ENCODE measurements at places on chromosomes 1 and 21. TPM values are rescaled to one million over a fixed set of nuclear protein-coding genes. Genes with fewer than 3 reads are reported as not detected.

Gene SNRPE
- 239 TPM for total RNA-seq

DNA sequence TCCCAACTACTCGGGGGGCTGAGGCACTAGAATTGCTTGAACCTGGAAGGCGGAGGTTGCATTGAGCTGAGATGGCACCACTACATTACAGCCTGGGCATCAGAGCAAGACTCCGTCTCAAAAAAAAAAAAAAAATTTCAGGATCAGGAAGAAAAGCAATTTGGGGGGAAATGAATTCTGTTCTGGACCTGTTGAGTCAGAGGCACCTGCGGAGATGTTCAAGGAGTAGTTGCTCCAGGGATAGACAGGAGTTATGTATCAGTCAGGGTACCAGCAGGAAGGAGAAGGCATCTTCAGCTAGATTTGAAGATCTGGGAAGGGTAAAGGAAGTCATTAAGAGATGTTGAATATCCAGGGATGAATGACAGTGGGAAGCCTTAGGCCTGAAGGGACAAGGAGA, 2.9 kb upstream of the RHBDL2 start:
- no peak for DNase-seq

DNA sequence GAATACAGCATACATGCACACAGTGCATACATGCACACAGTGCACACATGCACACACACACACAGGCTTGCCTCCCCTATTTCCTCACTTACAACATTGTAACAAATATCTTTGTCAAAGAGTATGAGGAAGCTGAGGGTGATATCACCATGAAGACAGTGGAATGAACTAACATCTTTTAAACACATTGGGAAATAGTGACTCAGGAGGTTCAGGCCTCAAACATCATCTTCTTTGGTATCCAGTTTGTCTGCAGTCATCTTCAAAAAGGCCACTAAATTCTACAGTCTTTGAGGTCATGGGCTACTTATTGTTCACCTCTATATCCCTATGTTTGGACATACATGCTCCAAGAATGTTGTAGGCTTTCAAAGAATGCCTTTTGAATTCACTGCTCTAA, 2.1 kb upstream of the LCE2B start:
- no peak for DNase-seq

- no peak for DNase-seq
These were observed 458.3 kb upstream of the USP24 start for GRCh38 chr1:55673416-55673815.

DNA sequence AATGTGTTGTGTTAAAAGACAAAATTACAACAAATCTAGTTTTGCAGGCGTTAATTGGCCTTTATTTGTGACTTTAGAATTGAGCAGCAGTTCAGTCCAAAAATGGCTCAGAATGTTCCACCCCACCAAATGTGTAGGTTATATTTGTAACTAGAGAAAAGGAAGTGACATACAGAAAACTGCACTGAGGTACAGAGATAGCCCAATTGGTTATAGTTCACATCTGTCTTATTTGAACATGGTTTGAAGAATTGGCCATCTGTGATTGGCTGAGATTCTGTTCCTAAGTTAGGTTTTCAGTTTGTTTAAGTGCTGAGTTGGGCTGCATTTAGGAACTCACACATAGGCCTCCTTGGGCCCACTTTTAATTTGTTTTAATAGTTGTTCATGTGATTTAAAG, 12.0 kb upstream of the FMO2 start:
- DNase-seq, result no peak

DNA sequence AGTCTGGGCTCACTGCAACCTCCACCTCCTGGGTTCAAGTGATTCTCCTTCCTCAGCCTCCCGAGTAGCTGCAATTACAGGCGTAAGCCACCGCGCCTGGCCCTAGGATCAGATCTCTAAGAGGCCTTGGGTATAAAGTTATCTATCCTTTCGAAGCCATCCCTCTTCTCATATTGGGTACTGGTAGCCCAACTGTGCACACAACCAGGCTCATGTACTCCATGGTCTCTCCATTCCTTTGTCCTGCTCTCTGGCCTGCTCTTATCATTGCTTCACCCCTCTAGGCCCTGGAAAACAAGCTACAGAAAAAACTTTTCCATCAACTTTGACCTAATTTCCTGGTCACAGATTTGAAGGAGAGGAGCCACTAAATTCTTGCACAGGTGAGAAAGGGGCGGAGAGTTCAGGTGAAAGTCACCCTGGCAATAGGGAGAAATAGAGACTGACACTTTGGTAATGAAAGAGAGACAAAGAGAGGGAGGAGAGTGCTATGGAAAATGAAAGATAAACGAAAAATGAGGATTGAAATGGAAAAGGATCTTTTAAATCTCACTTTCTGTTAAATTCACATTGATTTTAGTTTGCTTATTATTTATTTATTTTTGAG, 6.0 kb downstream of the TXNIP start:
- DNase-seq, result no peak

- no peak for DNase-seq
These were observed 310 bp upstream of the SSR2 start for GRCh38 chr1:156021093-156021428.

- DNase-seq, result no peak
These were observed 188.1 kb upstream of the KIAA0040 start for GRCh38 chr1:175380521-175381300.

DNA sequence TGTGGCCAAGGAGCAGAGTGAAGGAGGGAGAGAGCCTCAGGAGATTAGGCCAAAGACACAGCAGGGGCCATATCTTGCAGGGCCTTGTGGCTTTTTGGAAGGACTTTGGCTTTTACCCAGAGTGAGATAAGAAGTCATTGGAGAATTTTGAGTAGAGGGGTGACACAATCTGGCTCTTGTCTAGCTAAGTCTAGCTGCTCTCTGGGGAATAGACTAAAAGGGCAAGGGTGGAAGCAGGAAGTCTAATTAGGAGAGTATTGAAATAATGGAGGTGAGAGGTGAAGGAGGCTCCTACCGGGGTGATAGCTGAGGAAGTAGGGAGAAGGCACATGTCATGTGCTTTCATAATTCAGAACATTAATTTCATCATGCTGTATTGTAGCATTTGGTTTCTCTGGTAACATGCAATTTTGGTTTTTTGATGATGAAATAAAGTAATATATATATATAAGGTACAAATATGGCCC, 34.3 kb upstream of the KCNA3 start:
- DNase-seq, result no peak

- no peak for DNase-seq
These were observed 44.4 kb downstream of the ATP2B4 start for GRCh38 chr1:203671047-203671446.

DNA sequence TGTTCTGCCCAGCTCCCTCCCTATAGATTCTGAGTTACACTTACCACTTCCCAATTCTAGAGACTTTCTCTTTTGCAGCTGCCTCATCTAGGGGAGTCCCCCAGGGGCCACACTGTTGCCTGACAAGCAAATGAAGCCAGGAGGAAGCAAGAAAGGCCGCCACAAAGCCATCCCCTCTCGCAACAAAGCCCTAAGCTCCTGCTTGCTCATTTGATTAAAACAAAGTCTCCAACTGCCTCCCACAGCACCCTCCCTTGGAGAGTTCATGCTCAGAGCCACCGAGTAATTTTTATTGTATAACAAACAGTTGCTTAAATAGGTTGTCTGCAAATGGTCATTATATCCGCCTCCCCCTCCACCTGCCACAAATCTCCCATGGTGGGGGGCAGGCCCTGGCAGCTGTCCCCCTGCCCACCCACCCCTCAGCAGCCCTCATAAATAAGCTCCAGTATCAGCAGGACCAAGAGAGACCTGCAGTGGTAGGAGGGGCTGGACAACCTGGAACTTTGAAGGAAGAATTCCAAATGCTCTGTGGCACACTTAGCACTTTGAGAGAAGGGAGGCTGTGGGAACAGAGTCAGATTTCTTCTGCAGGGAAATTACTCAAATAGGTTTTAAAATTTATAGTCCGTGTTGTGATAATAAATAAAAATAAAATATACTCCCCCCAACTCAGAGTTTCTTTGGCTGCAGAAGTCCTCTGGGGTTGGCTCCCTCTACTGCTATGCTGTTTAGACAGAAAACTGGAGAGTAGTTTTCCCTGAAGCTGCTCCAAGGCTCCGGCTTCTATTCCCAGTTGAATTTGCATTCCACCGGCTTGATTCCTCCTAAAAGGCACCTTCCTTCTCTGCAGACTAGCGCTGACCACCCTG, 237.5 kb downstream of the TTLL7 start:
- DNase-seq, result peak; percentile 33

DNA sequence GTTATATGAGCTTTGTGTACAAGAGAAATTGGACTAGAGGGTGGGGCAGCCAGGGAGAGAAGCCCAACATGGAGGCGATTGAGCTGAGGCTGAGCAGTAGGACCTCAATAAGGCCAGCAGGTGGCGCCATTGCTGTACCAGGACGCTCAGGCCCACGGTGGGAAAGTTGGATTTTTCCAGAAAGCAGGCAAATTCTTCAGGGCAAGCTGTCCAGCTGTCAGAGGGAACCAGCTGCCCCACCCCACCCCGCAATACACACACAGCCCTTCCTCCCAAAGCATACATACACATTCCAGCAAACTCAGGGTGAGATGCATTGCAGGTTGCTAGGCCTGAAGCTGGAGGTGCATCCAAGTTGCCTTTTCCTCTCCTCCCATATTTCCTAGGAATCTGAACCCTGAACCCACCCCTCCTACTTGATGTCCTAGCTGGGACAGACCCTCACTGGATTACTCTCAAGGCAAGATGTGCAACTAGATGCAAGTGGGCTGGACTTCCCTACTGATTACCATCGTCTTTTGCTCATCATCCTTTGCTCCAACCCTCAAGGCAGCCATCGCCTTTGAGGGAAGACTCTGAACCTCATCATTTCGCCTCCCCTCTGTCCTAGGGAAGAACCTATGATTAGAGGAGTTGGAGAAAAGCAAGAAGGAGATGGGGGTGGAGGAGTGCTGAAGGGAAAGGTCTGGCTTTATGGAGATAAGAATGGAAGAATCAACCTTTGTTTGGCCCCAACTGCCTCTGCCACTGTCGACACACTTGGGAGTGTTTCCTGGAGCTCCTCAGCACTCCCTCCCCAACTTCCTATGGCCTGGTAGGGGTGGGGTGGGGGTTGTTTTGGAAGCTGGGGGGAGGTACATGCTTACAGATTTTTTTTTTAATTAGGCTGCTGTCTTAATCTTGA, 25.5 kb downstream of the CD34 start:
- DNase-seq, result peak; percentile 91

DNA sequence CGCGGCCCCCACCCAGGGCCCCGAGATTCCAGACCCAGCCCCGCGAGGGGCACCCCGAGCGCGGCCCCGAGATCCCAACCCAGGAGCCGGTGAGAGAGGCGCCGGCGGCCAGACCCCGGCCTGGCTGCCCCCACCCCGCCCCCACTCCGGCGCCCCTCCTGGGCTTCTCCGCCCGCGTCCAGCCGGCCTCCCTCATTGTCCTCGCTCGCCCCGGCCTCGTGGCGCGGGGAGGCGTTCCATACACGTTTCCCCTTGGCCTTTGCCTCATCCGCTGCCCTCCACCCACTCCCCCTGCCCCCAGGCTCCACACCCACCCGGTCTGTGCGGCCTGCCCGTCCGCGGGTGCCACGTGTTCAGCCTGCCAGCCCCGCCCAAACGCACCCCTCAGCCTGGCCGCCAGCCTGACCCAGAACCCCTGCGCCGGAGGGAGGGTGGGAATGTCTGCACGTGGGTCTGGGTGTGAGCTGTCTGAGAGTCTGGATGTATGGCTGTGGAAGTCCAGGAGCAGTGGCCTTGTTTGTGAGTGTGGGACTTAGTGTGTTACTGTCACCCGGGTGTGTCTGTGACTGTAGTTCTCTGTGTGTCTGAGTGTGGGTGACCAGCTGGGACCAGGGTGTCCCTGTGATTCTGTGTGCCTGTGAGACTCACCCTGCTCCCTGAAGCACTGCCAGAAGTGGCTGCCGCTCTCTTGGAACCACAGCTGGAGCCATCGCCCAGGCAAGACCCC, 681 bp downstream of the B4GALT2 start:
- peak; percentile 52 for DNase-seq

Gene NFIA
- 1.7 TPM for total RNA-seq

Gene NBPF4
- total RNA-seq, result not detected

GRCh38 chr21:42452401-42453223, 43.4 kb downstream of the RSPH1 start:
- DNase-seq, result no peak

Gene HTR1D
- 2.0 TPM for total RNA-seq

Gene EIF4G3
- total RNA-seq, result 73.4 TPM

Gene CENPS
- total RNA-seq, result 17.6 TPM

DNA sequence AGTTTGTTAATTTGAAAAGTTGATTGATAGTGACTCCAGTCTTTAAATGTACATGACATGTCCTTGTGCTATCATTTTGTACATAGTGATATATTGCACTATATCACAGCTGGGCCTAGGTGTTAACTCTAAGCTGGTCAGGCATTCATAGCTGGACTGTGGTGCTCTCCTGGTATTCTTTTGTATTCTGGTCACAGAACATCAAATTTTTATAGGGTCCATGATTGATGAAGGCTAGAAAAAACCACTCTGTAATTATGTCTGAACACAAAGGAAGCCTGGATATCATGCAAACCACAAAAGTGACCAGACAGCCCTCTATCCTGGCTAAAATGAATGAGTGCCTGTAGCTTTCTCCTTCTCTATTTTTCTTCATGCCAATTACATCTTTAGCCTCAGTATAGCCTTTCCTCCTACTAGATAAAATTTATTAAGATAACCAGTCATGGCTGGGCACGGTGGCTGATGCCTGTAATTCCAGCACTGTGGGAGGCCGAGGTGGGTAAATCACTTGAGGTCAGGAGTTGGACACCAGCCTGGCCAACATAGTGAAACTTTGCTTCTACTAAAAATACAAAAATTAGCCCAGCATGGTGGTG, 134.9 kb upstream of the B3GALT2 start:
- DNase-seq, result no peak

Gene UMODL1
- 0.09 TPM for total RNA-seq

GRCh38 chr1:213621077-213621476, 366.7 kb upstream of the PROX1 start:
- no peak for DNase-seq

DNA sequence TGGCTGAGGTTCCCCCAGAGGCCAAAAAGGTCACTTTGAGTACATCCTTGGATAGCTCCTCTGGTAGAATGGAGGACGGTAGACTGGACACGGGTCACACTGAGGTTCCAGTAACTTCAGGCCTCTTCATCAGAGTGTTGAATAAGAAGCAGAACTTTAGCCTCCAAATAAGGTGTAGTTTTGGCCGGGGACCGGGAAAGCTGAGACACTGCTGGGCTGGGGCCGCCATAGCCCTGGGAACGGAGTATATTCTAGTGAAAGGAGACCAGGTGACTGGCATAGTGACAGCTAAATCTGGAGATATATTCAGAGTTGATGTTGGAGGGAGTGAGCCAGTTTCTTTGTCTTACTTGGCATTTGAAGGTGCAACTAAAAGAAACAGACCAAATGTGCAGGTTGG, 84.1 kb downstream of the EVA1C start:
- no peak for DNase-seq

GRCh38 chr1:181601186-181601950, 118.1 kb downstream of the CACNA1E start:
- DNase-seq, result no peak
